ENCODE measurements at places on chromosomes 11 and 22.

- H3K27ac ChIP-seq = no peak overlapping the region
- H3K4me3 ChIP-seq = no peak overlapping the region
- peaks cover 3% of the 10 kb centered on the region for H3K27me3 ChIP-seq
- no peaks in the 10 kb centered on the region for H3K36me3 ChIP-seq
Observed at GRCh38 chr22:35593891-35594470, 23.1 kb downstream of the MB start.

- peak overlapping the region; percentile 55 for H3K27ac ChIP-seq
- peak overlapping the region; percentile 86 for H3K4me3 ChIP-seq
- no peaks in the 10 kb centered on the region for H3K36me3 ChIP-seq
- no peak for DNase-seq
- H3K4me1 ChIP-seq = peaks cover 15% of the 10 kb centered on the region
Observed at GRCh38 chr11:33016654-33017053, 976 bp downstream of the DEPDC7 start.

DNA sequence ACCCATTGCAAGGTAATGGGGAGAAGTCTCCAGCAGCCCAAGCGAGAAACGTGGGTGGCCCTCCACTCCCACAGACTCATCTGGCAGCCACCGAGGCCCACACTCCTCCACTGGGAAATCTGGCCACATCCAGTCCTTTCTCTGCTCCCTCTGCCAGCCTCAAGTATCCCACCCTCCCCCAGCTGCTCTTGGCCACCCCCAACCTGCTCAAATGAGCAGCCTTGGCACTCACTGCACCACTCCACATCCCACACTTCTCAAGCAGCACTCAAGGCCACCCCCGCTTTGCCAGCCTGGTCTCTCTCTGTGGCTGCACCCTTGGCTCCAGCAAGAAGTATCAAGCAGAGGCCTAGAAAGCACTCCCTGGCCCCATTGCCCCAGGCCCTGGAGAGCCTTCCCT, 28.2 kb downstream of the SLC22A12 start:
- peak overlapping the region; percentile 44 for H3K4me3 ChIP-seq
- H3K27me3 ChIP-seq = no peaks in the 10 kb centered on the region
- peaks cover 18% of the 10 kb centered on the region for H3K4me1 ChIP-seq
- H3K27ac ChIP-seq = peak overlapping the region; percentile 71
- H3K36me3 ChIP-seq = peaks cover 3% of the 10 kb centered on the region

DNA sequence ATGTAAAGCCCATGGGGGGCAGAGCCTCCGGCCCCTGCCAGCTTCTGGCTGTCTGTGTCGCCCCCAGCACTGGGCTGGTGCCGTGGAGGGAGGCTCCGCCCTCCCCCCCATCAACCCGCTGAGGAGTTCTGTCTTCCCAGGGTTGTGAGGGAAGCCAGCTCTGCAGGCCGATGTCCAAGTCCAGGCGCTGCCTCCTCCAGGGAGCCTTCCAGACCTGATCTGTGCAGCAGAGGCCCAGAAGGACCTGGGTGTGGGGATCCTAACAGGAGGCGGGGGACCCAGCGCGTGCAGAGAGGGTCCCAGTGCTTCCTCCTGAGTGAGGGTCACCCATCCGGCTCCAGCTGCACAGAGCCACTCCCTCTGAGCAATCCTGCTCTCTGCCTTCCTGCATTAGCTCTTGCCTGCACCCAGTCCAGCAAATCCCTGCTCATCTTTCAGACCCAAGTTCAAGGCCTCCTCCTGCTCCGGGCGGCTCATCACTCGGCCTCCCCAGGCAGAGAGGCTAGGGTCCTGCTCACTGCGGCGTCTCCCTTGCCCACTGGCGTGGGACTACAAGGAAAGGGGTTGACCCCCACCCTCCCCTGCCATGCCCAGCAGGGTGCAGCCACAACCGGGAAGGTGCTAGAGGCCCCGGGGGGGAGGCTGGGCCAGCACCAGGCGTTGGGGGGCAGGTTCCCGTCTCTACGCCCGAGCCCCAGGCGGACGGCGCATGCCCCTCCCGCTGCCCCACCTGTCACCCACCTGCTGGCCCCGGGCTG, 16.4 kb downstream of the PRR33 start:
- peak overlapping the region; percentile 58 for H3K27ac ChIP-seq
- no peak overlapping the region for H3K4me3 ChIP-seq
- H3K36me3 ChIP-seq = no peaks in the 10 kb centered on the region
- DNase-seq = no peak

DNA sequence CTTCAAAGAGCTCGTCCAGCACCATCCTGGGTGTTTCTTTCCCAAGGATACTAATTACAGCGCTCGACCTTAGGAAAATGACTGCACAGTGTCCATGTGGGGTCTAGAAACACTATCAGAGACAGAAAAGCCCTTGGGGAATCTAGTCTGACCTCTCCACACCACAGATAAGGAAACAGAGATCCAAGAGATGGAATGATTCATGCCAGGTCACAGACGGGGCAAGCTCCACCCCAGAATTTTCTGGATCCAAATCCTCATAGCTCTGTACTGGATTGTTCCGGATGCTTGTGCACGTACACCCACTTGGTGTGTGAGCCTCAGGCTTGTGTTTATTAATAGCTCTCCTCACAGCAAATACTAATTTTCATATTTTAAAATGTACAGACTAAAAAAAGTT, 11.3 kb downstream of the ABTB2 start:
- H3K36me3 ChIP-seq = peaks cover 12% of the 10 kb centered on the region
- H3K4me3 ChIP-seq = no peak overlapping the region
- no peak for DNase-seq
- H3K4me1 ChIP-seq = peaks cover 52% of the 10 kb centered on the region

- H3K27ac ChIP-seq = peak overlapping the region; percentile 39
- peaks cover under 1% of the 10 kb centered on the region for H3K27me3 ChIP-seq
- H3K36me3 ChIP-seq = peaks cover 8% of the 10 kb centered on the region
Observed at GRCh38 chr11:65554057-65554818, 3.9 kb downstream of the LTBP3 start.

DNA sequence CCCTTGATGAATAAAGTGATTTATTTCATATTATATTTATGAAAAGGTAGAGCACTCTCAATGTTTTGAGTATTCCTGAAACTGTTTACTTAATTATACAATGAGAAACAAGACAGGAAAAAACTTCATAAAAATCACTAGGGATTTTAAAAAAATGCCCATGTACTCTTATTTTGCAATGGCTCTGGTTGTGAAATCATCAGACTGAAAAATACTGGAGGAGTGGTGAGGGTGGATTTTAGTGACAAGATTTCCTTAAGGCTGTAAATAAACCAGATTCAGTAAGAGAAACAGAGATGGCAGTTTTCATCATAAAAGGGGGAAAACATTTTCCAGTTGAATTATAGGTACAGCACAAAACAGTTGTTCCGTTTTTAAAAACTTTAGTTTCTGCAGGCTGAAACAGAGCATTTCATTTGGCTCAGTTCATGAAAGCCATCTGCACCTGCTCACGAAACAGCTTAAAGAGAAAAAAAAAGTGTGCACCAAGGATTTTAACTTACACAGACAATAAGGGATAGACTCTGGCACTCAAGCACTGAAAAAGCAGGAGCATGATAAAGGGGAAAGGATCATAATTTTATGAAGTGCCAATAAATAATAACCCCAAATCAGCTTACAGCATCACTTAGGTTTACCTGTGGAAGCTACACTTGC, 100.7 kb downstream of the MAML2 start:
- H3K27me3 ChIP-seq = no peaks in the 10 kb centered on the region
- DNase-seq = no peak
- H3K27ac ChIP-seq = peak overlapping the region; percentile 96

GRCh38 chr22:44352378-44353035, 39.8 kb upstream of the SHISAL1 start:
- no peak overlapping the region for H3K4me3 ChIP-seq
- H3K36me3 ChIP-seq = no peaks in the 10 kb centered on the region
- no peak overlapping the region for H3K27ac ChIP-seq
- peaks cover 3% of the 10 kb centered on the region for H3K27me3 ChIP-seq
